ENCODE measurements at places on chromosomes 12 and 14.
A peak's percentile ranks its signal among the peaks of the same experiment; 100 is the strongest.

DNA sequence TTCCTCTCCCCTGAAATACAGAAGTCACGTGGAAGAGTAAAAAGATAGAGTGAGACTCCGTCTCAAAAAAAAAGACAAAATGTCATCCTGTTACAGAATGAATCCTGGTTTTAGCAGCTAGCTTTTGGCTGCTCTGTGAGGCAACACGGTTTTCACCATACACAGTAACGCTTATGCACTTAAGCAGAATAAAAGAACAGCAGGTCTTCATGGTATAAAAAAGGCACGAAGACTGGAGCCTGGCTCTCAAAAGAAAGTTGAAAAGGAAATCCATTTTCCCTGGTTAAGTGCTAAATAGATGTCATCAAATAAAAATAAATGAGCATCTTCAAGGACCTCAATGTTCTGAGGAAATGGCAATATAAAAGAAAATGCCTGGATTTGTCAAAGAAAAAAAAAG lies 444.1 kb downstream of the IPO8 start:
- no peak for DNase-seq

- no peak for DNase-seq
Observed at GRCh38 chr14:26173581-26174110, 424.2 kb downstream of the NOVA1 start.

DNA sequence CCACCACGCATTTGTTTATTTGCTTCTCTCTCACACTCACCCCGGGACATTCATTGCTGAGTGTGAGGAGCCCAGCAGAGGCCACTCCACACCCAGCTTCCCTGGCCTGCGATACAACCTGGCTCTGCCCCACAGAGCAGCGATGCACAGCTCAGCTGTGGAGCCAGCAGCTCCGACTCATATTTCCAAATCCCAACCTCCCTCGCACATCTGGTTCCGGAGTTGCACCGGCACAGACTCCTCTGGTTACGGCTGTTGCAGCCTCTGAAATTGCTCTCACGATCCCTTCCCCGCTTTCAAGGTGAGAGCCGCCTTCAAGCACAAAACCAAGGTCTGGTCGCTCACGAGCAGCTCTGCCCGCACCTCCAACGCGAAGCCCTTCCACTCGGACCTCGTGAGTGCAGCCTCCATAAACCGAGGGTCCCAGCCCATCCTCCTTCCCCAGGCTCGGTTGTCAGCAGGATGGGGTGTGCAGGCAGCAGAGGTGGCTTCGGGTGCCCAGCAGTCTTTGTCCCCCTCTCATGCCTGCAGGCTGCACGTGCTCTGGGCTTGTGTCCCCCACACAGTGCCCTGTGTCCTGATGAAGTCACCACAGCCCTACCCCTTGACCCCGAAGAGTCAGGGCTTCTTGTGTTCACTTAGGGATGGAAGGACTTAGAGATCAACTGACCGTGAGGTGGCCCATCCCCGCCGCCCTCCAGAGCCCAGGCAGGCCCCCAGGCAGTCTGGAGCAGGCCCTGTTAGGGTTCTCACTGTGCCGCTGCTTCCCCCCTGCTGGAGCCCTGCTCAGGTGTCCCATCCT lies 184.3 kb downstream of the ADGRD1 start:
- DNase-seq, result no peak

- peak; percentile 47 for DNase-seq
Observed at GRCh38 chr12:124032265-124032886, 59.4 kb downstream of the ZNF664 start.

DNA sequence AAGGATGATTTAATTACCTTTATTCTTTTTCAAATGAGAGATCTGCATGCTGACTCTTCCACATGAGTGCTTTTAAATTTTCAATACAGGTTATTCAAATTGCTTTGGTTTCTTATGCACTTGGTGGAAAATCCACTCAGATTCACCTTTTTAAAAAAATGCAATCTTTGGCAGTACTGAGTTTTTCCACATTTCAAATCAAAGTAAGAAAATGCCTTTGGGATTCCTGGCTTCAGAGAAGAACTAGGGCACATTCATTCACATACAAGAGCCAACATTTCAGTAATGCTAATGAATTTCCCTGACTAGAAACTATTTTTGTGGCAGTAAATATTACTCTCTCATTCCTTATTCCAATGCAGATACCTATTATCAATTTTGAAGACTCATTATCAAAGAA lies 342.2 kb downstream of the ETNK1 start:
- no peak for DNase-seq

DNA sequence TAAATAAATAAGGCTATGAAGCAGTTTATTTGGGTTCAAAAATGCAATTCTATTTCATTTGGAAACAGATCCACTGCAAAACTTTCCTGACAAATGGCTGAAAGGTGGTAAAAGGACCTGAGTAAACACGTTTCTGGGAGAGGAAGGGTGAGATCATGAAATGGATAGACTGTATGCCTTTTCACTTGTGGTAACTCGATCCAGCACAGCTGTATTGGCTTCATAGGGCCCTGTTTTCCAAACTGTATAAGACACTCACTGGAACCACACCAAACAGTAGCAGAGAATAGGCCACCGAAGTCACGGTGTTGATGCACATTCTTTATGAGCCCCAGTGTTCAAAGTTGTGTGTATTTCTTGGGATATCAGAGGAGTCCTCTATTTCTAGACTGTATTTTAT lies 325.2 kb upstream of the DIO2 start:
- no peak for DNase-seq

GRCh38 chr14:102211240-102211639 lies 71.5 kb downstream of the WDR20 start:
- no peak for DNase-seq

- DNase-seq, result no peak
Observed at GRCh38 chr14:89856871-89857345, 97.6 kb downstream of the EFCAB11 start.

- no peak for DNase-seq
Observed at GRCh38 chr14:25406818-25407217, 356.9 kb upstream of the STXBP6 start.

DNA sequence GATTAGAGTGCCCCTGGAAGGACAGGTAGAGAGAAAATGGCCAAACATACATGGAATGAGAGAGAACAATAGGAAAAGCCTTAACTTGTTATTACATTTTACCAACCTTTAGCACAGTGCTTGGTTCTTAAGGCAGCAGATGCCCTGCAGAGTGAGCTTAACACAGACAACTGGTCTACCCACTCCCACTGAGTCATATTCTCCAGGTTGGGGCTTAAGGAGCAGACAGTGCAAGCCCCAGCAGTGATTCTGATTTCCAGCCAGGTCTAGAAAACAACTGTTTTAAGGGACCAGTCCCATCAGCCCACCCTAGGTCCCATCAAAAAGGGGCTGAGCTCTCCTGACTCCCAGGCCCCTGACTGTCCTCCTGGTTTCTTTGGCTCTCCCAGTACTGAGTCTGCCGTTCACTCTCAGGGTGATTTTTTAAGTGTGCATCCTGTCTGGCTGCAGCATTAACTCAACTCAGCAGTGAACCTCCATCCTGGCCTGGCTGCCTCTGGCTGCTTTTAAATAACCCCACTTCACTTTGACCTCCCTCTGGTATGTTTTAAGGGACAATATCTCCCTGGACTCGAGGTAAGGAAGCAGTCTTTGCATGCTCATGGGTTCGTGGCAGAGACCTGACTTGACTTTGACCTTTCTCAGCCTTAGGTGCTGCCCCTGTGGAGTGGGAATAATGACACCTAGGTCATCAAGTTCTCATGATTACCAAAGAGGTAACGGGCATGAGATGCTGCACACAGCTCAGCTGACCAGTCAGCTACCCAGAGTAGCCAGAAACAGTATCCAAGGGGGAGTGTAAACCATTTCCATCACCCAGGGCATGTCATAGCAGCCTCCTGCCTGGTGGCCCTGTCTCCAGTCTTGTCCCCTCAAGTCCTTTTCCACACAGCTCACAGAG lies 210.7 kb upstream of the PWP1 start:
- no peak for DNase-seq

- no peak for DNase-seq
Observed at GRCh38 chr12:93380480-93381121, 2.9 kb downstream of the NUDT4 start.

GRCh38 chr14:98131406-98131805 lies 1140.6 kb downstream of the BCL11B start:
- DNase-seq, result no peak

- no peak for DNase-seq
Observed at GRCh38 chr12:122138181-122138580, 35.8 kb downstream of the IL31 start.

DNA sequence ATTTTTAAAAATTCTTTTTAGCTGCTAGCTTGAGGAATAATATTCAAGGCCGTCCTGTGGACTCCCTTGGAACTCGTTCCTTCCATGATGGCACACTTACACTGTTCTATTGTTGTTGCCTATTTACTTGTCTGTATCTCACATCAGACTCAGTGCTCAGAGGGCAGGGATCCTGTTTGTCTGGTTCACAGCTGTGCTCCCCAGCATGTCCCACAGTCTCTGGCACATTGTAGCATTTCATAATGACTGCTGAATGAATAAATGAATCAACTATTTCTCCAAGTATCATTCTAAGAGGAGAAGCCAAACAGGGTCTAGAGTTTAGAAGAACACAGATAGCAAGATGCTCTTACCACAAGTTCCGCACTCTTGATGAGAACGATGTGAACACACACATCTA lies 48.0 kb downstream of the NTN4 start:
- DNase-seq, result no peak

GRCh38 chr14:70931008-70931407 lies 23.7 kb downstream of the PCNX1 start:
- no peak for DNase-seq

DNA sequence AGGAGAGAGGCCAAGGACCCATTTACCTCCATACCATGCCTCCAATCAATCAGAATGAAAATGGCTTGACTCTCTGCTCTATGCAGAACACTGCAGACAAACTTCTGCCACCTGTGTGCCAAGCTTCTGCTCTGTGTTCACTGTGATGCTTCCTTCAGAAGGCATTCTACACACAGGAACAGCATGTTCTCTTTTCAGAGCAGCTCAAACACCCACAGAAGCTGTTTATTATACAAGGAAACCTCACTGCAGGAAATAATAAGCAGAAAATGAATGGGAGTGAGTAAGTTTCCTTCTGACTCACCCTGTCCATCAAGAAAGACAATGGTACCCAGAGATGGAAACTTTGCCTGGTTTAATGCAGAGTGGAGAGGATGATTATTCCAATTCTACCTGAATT lies 2.4 kb upstream of the ESR2 start:
- DNase-seq, result no peak

GRCh38 chr12:49923035-49923644 lies 19.4 kb upstream of the FAIM2 start:
- no peak for DNase-seq

DNA sequence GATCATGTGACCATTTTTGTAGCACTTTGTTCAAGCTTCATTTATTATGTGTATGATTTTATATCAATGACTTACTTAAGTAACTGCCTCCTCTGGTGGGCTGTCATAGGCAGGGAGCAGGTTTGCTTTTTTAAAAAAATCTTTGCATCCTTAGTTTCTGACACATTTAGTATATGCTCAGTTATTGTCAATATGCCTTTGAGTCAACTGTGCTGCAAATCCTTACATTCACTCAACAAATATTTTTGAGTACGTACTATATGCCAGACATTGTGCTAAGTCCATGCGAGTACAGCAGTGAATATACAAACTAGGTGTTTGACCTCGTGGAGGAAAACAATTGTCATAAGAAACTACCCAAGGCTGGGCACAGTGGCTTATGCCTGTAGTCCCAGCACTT lies 4.4 kb upstream of the ANAPC5 start:
- DNase-seq, result no peak

- DNase-seq, result no peak
Observed at GRCh38 chr14:104964546-104964945, 13.6 kb downstream of the AHNAK2 start.

GRCh38 chr12:89153341-89153740 lies 199.0 kb downstream of the DUSP6 start:
- DNase-seq, result no peak

Measured in liver (tissue), 10 donors.